HuH-7 (cell line): ENCODE measurements at places on chromosomes 3 and 15.

GRCh38 chr15:38547255-38547997, 17.2 kb downstream of the RASGRP1 start:
- no peak for DNase-seq

GRCh38 chr3:30500666-30501399, 105.6 kb upstream of the TGFBR2 start:
- no peak for DNase-seq

DNA sequence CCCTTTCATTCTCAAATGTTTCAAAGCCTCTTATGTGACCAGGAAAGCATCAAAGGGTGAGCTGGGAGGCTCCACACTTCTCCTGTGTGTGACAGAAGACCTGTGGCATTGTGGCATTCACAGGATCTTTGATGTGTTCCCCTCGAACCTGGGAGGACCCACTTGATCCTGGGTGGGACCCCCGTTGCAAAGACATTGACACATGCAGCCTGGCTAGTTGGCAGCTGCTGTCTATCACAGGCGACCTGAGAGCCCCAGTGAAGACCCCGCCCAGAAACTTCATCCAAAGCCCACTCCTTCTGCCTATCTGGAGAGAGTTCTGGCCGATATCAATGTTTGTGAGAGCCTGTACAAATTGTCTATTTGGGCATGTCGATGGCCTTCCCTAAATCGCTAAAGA, 140.4 kb upstream of the ATP2B2 start:
- DNase-seq, result no peak

- no peak for DNase-seq
Observed at GRCh38 chr3:177536873-177537272, 339.6 kb upstream of the TBL1XR1 start.

DNA sequence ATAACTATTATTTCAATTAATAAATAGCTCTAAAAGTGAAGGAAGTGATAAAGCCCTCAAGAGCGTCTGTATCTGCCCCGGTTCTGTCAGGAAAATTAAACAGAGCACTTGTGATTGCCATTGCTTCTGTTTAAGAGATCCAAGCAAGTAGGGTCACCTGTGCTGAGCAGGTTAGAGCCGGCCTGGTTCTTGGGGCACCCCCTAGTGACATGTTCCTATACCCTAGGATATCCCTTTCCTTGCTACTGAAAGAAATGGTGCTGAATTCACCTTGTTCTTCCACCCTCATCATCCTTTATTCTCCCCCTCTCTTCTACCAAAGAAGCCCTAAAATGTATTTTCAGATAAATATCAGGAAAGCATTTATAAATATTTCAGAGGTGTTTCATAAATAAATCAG, 323.5 kb downstream of the RORA start:
- no peak for DNase-seq

GRCh38 chr3:151329363-151329762, at the start of gene P2RY13:
Gene P2RY13 (minus strand): TSS chr3:151329549. CDS start chr3:151329528, 21 bp downstream.
- DNase-seq, result no peak

DNA sequence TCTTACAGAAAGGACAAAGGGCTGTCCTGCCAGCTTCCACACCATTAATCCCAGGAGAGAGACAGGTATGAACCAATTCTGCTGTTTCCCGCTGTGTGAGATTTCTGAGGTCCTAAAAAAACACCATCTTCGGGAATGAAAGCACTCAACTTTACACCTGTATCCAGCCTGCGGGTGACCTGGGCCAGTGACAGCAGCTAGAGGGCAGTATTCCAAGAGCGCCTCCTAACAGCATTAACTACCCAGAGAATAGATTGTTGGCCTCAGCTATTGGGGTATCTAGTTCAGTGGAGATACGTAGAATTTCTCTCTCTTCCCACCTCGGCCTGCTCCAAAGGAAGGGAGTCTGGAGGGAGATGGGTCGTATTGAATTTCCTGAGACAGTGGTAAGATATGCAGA, 55.1 kb downstream of the WDR76 start:
- peak; percentile 36 for DNase-seq

DNA sequence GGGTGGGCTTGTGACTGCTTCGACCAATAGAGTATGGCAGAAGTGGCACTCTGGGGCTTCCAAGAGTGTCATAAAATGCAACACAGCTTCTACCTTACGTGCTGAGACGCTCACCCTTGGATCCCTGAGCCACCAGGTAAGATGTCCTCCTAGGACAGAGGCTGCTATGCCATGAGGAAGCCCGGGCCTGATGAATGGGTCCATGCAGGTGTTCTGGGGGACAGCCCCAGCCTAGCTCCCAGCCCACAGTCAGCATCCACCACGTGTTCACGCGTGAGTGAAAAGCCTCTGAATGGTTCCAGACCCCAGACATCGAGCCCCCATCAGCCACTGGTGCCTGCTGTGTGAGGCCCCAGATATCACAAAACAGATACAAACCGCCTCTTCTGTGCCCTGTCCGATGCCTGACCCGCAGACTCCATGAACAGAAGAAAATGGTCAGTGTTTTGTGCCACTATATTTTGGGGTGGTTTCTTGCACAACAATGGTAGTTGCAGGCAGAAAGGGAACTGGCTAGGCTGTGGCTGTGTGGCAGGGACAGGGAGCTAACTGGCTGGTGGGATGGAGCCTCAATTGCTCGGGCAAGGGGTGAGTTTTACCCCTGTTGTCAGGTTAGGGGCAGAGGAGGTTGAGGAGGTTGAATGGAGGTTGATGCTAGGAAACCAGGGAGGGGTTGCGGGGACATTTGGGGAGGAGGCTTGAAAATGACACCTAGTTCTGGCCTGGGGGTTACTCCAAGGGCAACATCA, 92.2 kb downstream of the LINGO1 start:
- no peak for DNase-seq

- no peak for DNase-seq
Observed at GRCh38 chr3:122217901-122218300, 34.4 kb downstream of the CASR start.

- DNase-seq, result no peak
Observed at GRCh38 chr3:138919325-138919724, 27.6 kb downstream of the FOXL2 start.

- peak; percentile 42 for DNase-seq
Observed at GRCh38 chr15:41022487-41023090, 69.3 kb downstream of the CHAC1 start.

DNA sequence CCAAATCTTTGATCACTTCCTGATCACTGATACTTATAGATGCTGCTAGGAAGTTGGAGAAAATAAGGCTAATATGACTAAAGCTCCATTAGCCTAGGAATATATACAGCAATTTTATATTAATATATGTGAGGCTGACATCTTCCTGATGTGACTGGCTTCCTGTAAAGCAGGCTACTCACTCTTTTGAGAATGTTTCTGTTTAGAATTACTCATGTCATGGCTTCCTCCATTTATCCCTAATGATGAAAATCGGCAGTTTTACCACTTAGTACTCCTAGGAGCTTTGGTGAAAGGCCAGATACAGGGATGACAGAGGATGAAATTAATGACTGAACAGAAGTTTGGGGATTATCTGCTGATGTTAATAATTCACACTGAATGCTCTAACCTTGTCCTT, 3.9 kb upstream of the MAP1A start:
- no peak for DNase-seq

- DNase-seq, result no peak
Observed at GRCh38 chr15:57403017-57403416, 26.7 kb downstream of the CGNL1 start.

DNA sequence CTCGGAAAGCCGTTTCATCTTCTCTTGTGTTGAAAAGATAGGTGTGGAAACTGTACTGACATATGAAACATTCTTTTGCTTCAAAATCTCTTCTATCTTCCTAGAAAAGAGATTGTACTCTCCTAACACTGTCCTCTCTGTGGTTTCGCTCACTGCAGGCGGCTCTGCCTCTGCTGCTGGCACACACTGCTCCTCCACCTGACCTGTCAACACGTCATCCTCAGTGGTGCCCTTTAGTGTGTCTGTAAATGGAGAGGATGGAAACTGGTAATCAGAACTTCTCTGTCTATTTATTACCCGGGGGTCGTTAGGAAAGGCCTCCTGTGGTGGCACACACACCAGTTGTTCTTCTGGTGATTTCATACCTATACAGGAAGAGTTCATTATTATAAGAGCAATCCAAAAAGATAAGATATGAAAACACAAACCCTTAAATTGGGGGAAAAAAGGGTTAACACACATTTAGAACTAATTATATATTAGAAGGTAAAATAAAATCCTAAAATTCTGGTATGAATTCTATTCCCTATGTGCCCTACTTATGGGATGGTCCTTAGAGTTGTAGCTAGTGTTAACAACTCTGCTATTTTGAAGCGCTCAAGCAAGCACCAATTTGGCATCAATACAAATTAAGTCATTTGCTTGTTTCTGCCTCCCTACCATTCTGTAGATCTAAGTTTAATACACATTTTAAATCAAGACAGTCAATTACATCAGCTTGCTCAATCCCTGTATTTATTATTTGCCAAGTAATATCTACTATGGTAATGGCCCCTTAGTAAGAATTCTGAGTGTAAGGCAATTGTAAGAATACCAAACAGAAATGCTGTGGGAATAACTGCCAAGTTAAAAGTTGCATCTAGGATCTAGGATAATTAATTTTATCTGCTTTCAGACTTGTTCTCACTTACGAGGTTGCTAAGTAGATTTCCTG, 49.2 kb downstream of the TASOR start:
- no peak for DNase-seq

DNA sequence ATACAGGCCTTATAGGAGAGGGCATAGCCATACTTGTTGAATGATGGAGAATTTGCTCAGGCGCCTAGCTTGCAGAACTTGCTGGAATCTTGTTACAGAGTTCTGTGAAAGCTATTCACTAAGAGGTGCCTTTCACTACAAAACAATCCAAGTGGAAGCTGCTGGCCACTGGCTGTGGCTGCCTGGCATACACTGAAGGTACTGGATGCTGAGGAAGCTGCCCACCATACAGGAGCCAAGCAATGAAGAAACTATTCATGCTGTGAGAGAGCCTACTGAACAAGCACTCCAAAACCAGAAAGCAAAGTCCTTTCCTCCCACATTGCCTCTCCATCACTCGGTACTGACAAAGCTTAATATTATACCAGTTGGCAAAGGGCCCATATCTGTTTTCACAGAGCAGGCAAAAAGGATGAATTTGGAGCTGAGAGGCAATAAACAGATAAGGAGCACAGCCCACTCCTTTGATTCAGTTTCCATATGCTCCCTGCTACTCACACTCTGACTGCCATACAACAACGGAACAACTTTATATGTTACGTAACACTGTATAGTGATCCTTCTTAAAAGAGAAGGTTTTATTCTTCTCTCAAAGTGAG, 192.6 kb upstream of the ALCAM start:
- DNase-seq, result no peak

DNA sequence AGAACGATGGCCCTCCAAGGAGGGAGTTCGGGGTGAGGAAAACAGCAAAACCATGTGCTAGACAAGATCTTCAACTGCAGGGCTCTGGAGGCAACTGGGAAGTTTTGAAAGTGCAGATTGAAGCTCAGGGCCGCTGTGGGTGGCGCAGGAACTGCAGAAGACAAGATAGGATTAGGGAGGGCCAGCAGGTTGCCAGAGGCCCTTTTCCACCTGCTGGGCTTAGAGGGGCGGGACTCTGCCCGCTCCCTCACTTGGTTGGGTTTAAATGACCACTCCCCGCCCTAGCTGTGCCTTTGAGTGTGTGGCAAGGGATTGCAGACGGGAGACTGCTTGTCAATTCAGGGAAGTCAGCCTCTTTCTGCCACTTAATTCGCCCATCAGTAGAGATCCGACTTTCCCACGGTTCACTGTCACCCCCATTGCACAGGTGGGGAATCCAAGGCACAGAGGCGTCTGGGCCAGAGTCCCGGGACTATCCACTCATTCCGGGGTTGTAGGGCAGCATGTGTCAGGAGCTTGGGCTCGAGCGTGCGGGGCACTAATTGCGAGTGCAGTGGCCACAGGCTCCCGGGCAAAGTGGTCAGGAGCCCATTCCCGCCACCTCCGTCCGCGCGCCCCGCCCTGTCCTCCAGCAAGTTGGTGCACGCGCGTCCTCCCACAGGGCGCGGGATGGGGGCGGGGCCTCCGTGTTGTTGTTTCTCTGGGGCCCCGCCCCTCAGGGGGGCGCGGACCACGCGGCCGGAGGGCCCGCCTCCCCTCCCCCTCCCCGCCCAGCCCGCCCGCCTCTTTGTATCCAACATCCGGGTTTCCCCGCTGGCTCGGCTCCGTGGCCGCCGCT, at the start of gene ACVR2B:
TSS of gene ACVR2B (plus strand) at position 816 of the 838 bp plus-strand sequence. CDS start 433 bp downstream, outside the sequence.
- peak; percentile 92 for DNase-seq

- no peak for DNase-seq
Observed at GRCh38 chr3:175227126-175227525, 368.0 kb downstream of the NAALADL2 start.

DNA sequence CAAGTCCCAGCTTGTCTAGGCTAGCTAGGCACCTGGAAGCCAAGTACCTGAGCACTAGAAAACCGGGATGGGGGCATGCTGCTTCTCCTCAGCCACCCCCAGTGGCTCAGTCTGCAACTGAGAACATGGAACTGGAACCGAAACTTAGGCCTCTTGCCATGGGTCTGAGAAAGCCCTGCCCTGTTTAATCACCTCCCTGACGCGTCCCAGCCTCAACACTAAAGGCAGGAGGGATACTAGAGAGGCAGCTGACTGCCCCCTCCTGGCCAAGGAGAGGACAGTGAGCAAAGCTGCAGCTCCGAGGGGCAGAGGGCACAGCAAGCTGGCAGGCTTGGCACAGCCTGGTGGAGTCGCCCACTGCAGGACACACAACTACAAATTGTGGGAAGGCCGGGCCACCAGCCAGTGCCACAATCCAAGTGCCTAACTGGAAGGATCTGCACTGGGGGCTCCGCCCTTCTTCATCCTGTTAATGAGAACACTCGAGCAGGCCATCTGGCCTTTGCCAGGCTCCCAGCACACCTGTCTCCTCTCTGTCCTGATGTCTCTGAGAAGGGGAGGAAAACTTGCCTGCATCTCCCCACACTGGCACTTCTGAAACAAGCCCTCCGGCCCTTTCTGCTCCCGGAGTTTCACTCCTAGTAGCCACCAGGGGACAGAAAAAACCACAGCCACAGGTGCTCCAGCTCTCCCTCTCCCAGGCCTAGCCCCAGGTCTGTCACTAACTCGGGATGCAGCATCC, 53.7 kb downstream of the BDH1 start:
- peak; percentile 83 for DNase-seq

- DNase-seq, result no peak
Observed at GRCh38 chr15:29887721-29888120, 65.5 kb upstream of the TJP1 start.

DNA sequence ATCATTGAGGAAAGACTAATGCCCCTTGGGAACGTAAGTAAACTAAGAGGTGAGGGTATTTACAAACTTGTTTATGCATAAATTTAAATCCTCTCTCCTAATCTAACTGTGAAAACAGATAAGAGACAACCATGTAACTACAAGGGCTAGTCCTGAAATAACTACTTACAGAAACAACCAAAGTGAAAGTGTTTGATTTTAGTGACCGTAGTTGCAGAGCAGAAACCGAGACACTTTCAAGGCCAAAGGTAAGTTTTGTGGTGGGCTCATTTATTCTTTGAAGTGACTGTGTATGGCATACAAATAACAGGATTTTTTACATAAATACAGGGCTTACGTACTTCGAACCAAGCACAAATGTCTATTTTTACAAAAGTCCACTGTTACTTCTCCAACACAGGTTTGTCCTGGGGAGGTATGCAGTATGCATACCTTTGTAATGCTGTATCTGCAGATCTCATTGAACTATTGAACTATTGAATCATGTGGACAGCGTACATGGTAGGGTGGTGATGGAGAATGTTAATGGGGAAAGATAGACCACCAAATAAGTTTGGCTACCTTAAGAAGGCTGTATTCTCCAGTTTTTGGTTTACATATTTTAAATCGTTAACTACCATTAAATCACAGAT, 99.6 kb upstream of the RBMS3 start:
- no peak for DNase-seq
